ENCODE measurements at places on chromosomes 2 and 18. TPM values are rescaled to one million over a fixed set of nuclear protein-coding genes. Genes with fewer than 3 reads are reported as not detected.

EFHD1 gene
- total RNA-seq = 30.3 TPM

SCG2 gene
- not detected for total RNA-seq

PCARE gene
- total RNA-seq = not detected

SCN9A gene
- 8.7 TPM for total RNA-seq

DNA sequence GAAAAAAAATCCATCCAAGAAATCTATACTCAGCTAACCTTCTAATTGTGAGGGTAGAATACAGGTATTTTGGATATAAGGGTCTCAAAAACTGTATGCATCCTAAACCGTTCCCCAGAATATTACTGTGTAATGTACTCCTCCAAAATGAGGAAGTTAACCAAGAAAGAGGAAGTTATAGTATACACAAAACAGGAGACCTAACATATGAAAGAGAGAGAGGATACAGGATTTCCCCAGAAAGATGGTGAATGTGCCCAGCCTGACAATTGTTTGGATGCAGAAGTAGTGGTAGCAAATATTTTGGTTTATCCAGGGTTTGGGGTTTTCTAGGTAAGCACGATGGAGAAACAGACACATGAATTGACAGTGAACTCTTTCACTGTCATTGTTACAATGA lies 50.6 kb downstream of the GALNT3 start:
- no peak overlapping the region for H3K4me3 ChIP-seq
- no peaks in the 10 kb centered on the region for H3K27me3 ChIP-seq
- no peak overlapping the region for H3K27ac ChIP-seq
- H3K4me1 ChIP-seq = no peaks in the 10 kb centered on the region
- no peaks in the 10 kb centered on the region for H3K36me3 ChIP-seq
- no peak for DNase-seq

DNA sequence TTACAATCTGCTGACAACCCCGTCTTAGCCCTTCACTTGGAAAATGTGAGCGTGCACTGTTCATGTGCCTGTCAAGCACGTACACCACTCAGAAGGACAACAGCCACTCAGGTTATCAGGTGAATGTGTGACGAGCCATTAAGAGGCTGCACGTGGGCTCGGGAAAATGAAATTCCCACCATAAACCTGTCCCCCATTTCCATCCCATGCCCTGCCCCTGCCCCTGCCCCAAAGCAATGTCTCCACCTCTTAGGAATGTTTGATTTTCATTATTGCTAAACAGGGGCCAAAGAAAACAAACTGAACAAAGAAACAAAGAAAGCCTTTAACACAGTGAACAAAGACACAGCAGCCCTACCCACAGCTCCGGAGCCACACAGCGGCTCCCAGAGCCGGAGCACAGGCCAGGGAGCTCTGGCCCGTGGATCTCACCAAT lies 90.5 kb downstream of the TMEM18 start:
- no peaks in the 10 kb centered on the region for H3K4me1 ChIP-seq
- H3K36me3 ChIP-seq = no peaks in the 10 kb centered on the region
- no peak for DNase-seq
- H3K27me3 ChIP-seq = no peaks in the 10 kb centered on the region
- no peak overlapping the region for H3K27ac ChIP-seq

DNA sequence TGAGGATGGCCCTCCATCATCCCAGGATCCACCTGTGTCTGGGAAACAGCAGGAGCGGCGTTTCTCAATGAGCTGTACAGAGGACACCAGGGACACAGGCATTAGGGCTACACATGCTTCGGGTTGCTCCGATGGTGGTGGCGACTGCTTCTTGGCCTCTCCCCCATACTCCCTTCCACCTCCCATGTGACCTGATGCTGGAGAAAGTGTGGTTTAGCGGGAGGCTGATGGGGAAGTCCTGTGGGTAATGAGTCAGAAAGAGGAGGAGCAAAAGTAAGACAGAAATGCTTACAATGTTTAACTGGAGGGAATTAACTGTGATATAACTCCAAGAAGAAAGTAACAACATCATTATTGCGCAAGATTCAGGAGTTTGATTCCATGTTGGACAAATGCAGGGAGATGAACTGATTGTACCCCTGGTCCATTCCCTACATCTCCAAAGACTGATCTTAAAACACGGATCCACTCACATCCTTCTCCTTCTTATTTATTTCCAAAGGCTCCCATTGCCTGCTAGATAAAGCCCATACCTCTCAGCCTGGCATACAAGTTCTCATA lies 186.6 kb downstream of the NRP2 start:
- no peaks in the 10 kb centered on the region for H3K36me3 ChIP-seq
- no peaks in the 10 kb centered on the region for H3K4me1 ChIP-seq
- no peaks in the 10 kb centered on the region for H3K27me3 ChIP-seq
- no peak overlapping the region for H3K4me3 ChIP-seq

DNA sequence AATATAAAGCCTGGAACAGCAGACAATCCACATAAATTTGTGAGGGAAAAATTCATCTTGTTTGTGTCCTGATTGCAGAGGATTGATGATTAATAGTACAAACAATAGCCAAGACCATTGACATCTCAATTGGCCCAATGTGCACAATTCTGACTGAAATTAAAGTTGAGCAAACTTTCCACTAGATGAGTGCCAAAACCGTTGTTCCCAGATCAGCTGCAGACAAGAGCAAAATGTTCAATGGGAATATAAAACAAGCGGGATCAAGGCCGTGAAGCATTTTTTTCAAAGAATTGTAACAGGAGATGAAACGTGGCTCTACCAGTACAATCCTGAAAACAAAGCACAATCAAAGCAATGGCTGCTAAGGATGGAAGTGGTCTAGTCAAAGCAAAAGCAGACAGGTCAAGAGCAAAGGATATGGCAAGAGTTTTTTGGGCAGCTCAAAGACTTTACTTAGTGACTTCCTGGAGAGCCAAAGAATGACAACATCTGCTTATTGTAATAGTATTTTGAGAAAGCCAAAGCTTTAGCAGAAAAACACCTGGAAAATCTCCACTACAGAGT lies 55.9 kb upstream of the KIF5C start:
- H3K4me1 ChIP-seq = no peaks in the 10 kb centered on the region
- no peak for DNase-seq
- no peaks in the 10 kb centered on the region for H3K36me3 ChIP-seq

All from right lobe of liver (tissue), 6 donors.